GM20000 (cell line): ENCODE measurements at places on chromosomes 11 and 22.

GRCh38 chr11:62145261-62145871 is 21.6 kb downstream of the INCENP start:
- no peak for DNase-seq

GRCh38 chr11:50178737-50179136 is 146.1 kb downstream of the OR4C45 start:
- no peak for DNase-seq

GRCh38 chr11:126764231-126764630 is 236.3 kb downstream of the KIRREL3 start:
- DNase-seq: no peak

DNA sequence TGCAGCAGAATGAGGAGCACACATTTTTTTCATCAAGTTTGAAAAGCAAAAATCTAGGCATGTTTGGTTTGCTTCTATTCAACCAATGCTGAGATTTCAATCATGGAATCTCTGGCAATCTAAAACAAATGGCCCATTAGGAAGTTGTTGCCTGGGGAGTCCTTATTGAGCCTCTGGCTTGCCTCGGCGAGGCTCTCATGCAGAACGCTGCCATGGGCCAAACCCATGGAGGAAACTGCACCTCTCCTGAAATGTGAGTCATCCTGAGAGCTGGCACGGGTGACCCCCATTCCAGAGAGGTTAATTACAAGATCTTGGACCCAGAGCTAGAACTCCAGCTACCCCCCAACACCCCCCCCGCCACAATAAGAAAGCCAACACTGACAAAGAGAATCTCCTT is 80.7 kb downstream of the MN1 start:
- no peak for DNase-seq

- no peak for DNase-seq
Observed at GRCh38 chr11:115676768-115677167, 172.6 kb upstream of the CADM1 start.

- no peak for DNase-seq
Observed at GRCh38 chr11:86386746-86387145, 12.1 kb downstream of the CCDC81 start.

DNA sequence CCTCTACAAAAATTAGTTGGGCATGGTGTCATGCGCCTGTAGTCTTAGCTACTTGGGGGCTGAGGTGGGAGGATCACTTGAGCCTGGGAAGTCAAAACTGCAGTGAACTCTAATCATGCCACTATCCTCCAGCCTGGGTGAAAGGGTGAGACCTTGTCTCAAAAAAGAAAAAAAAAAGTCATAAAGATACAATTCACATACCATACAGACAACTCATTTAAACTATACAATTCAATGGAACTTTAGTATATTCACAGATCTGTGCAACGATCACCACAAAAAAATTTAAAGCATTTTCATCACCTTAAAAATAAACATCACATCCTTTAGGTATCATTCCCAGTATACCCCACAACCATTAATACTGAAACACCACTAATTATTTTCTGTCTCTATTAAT is 201.2 kb downstream of the PGR start:
- no peak for DNase-seq
